Left colon (tissue), 2 donors: ENCODE measurements at places on chromosomes 4 and X.

DNA sequence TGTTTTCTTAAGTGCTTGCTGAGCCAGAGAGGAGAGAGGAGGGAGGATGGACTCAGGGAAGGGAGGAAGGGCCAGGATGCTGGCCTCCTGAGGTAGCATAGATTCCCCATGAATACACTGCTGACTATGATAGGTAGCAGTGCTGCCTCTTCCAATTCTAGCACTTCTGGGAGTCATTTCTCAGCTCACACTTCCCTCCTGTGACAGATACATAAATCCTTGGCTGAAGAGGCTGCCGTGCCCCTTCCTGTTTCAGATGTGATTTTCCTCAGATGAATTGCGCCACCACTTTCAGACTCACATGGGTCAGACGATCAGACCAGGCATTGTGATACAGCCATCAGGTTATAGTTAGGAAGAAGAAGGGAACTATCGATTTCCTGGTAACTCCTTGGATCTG lies 22.4 kb downstream of the TSC22D3 start:
- no peak for DNase-seq

DNA sequence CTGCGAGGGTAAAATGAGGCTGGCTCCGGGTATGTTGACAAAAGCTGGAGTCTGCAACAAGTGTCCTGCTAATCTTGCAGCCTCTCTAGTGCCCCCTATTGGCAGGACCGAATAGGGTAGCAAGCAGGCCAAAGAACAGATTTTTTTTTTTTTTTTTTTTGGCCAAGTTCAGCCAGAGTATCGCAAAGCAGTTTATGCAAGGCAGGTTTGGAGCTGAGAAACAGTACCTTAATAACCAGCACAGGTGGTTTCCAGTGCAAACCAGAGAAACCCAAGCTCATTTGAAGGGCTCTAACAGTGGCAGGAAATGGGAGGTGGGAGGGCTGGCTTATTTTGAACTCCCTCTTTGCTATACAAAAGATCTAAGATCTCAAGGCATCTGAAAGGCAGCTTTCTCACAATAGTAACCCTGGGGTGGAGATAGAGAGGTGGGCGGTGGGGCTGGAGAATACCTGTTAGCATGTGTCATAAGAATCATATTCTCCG lies 38.2 kb upstream of the OCIAD2 start:
- peak; percentile 31 for DNase-seq

GRCh38 chrX:22041907-22042530 lies 9.9 kb downstream of the PHEX start:
- DNase-seq = no peak

- DNase-seq = no peak
Observed at GRCh38 chr4:6352031-6352692, 82.5 kb downstream of the WFS1 start.

- no peak for DNase-seq
Observed at GRCh38 chr4:67332627-67333026, 212.7 kb downstream of the CENPC start.

DNA sequence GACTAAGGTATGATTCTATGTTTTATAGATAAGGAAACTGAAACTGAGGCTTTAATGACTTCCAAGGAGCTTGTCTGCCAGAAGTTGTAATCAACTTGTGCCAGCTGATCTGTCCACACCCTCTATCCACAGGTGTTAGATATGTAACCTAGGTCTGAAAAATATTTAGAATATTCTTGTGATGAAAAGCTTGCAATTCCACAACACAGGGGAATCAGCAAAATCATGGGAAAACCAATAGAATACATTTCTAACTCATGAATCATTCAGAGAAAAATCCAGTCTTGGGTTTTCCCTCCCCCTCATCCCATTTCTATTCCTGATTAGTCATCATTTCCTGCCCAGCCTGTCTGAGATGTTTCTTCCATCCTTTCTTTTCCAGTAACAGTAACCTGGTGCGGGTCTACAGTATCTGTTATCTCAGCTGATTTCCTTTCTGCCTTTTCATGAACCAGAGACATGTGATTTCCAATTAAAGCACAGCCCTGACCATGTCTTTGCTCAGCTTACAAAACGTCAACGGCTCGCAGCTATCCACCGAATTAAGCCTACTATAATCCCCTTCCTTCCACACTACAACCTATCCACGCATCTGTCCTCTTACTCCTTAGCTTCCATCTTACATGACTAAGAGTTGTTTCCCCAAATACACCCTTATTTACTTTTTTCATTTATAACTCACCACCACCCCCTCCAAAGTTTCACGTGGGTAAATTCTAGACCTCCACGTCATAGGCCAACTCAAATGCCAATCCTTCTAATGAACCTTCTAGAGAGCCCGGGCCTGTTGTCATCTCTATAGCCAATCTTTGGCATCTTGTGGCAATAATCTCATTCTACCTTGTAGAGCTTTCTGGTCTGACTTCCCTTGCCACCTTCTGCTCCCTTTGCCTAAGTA lies 961 bp upstream of the NOCT start:
- no peak for DNase-seq

GRCh38 chrX:373641-374471 lies 12.9 kb downstream of the PPP2R3B start:
- DNase-seq = no peak

- no peak for DNase-seq
Observed at GRCh38 chr4:114941503-114941902, 171.9 kb downstream of the NDST4 start.

DNA sequence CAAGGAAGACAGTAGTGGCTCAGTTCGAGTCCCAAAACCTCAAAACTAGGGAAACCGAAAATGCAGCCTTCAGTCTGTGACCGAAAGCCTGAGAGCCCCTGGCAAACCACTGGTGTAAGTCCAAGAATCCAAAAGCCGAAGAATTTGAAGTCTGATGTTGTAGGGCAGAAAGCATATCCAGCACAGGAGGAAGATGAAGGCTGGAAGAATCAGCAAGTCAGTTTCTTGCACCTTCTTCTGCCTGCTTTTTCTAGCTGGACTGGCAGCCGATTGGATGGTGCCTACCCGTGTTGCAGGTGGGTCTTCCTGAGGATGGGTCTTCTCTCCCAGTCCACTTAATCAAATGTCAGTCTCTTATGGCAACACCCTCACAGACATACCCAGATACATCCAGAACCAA lies 95.0 kb downstream of the STK32B start:
- no peak for DNase-seq

DNA sequence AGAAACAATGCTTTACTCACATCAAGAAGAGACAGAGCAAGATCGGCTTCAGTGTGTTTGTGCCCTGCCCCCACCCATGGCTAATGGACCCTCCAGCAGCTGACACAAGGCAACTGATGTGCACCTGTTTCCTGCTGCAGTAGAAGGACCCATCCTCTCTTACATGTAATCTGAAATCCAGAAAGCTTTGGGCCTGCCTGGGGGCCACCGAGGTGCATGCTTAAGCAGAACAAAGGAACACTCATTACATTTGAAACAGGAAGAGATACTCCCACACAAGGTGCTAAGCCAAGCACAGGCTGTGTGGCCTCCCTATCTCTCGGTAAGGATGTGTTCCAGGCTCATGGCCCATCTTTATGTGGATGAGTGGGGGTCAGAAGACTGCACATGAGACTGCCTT lies 338.0 kb downstream of the SPOCK3 start:
- no peak for DNase-seq

DNA sequence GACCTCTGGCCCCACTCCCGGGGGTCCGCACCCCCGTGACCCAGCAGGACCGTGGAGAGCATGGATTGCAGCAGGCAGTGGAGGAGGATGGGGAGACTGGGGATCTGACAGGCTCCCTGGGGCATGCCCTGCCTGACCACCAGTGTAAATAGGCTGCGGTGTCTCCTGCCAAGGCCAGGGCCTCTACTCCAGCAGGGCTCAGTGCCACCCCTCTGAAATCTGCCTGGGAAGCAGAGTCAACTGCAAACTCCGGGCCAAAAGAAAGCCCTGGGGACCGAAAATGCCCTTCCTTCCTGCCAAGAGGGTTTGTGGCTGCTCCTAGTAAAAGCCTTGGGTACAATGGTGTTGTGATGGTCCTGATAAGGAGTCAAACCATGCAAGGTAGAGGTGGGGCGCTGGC lies 6.4 kb downstream of the ADRA2C start:
- DNase-seq = no peak

DNA sequence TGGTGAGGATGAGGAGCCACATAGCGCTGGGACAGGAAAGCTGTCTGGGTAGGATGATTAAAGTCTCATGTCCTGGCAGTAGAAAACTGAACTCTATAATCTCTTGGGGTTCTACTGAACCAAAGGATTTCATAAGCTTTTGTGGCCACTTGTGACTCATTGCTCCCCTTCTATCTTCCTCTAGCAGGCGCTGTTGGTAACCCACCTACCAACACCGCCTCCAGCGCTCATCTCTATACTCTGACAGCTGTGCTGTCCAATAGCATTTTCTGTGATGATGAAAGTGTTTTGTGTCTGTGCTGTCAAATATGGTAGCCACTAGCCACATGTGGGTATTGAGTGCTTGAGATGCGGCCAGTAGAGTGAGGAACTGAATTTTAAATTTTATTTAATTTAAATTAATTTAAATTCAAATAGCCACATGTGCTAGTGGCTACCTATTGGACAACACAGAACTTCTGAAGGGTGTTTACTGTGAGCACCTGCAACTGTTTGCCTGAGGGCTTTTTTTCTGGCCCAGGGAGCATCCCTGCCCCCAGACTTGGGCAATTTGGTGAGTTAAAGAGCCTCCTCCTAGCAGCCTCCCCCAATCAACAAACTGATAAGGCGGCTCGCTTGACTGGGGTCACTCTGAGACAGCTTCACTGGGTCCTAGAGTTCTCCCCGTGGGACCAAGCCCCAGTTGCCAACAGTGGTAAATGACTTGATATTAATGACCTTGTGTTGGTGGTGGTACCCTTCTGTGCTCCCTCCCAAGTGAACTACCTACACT lies 169.2 kb upstream of the ATP6AP2 start:
- no peak for DNase-seq

GRCh38 chr4:185626798-185627197 lies 91.5 kb upstream of the PDLIM3 start:
- DNase-seq = no peak

- DNase-seq = no peak
Observed at GRCh38 chr4:11408233-11408967, 20.3 kb downstream of the HS3ST1 start.

GRCh38 chrX:155880586-155881157 lies 473 bp upstream of the VAMP7 start:
- DNase-seq = no peak

GRCh38 chr4:79050541-79050880 lies 111.3 kb upstream of the PAQR3 start:
- no peak for DNase-seq

DNA sequence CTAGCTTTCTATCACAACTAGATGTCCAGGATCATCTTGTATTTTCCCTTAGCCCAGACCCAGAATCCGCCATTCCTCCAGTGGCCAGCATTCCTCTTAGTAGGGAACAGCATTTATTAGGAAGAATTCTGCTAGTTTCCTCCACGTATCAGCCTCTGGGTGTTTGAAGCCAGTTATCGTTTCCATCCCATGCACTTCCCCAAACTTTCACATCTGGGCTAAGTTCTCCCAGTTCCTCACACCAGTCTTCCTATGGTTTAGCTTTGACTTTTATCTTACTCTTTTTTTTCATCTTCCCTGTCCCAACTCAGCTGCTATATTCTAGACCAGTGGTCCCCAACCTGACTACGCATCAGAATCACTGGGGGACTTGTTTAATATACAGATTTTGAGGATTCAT lies 53.5 kb upstream of the PRSS48 start:
- DNase-seq = no peak

DNA sequence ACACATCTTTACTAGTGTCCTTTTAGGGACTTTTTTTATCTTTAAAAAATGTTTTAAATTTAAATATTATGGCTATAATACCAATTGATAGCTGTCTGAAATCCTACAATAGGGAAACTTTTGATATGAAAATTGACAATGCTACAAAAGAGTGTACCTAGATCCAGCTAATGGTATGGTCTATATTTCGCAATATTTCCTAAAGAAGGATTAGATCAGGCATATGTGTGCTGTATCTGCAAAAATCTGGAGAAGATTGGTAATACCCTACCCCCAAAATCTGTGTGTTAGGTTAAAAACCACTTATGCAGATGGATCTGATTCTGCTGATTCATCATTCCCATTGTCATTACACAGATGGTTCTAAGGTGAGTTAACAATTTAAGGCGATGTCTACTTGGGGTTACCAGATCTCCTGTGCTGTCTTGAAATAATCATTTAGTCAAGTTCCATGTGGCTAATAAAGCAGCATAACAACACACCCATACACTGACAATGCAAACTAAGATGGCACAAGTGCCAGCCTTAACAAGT lies 137.1 kb downstream of the GASK1B start:
- no peak for DNase-seq

GRCh38 chr4:122826553-122827257 lies at the start of gene FGF2:
TSS of gene FGF2 (plus strand) at chr4:122826831. CDS start at chr4:122827175, 344 bp downstream.
- peak; percentile 45 for DNase-seq

DNA sequence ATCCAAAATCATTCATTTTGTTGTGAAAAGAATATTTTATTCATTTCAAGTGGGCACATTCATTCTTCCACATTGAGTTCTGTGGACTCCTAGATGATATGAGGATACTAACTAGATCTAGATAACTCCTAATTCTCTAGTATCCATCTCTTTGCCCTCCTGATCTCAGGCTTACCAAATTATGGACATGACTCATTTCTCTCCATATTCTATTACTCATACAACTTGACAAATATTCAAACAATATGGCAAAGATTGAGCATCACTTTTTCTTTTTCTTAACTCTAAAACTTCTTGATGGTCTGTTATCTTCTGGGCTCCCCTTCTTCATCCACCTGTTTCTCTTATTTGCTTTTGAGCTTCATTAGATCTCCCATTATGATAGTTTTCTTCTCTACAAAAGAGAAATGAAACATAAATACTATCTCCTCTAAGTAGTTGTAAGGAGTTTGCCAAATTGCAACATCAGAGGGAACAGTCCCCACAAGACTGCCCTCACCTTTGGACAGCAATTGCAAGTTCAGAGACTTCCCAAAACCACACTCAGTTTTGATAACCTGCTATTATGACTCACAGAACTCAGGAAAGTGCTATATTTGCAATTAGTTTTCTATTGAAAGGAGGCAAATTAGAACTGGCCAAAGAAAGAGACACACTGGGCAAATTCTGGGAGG lies 422.9 kb downstream of the SPRY1 start:
- no peak for DNase-seq

GRCh38 chrX:119982145-119982544 lies 38.6 kb upstream of the NKAP start:
- no peak for DNase-seq

- no peak for DNase-seq
Observed at GRCh38 chrX:51896626-51897025, 3.2 kb downstream of the MAGED1 start.

DNA sequence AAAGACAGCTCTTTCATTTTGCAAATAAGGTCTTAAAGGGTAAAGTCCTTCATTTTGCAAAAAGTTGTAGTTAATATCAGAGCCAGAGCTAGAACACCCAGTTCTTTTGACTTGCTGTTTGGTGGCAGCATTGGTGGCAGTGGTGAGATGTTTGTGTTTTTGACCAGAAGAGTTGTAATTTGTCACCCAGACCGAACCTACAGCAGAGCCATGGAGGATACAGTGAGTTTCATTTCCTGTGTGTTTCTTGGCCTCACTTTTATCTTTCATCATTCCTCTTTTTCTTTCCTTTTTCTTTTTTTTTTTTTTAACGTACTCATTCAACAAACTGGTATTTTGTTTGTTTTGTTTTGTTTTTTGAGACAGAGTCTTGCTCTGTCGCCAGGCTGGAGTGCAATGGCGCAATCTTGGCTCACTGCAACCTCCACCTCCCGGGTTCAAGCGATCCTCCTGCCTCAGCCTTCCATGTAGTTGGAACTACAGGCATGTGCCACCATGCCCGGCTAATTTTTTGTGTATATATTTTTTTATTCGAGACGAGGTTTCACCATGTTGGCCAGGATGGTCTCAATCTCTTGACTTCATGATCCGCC lies 116.4 kb downstream of the AFF1 start:
- no peak for DNase-seq
